ENCODE measurements at places on chromosomes 2 and 18.

DNA sequence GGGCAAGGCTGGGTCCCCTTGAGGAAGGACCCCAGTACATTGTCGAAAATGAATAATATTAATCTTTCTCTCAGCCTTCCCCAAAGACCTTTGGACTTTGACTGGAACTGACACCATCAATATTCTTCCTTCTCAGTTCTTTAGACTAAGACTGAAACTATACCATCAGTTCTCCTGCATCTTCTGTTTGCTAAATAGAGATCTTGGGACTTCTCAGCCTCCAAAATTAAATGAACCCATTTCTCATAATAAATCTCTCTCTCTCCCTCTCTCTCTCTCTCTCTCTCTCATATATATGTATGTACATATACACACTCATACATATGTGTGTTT, 39.7 kb upstream of the VRK2 start:
- DNase-seq, result no peak

GRCh38 chr2:203887677-203888076, 20.1 kb downstream of the CTLA4 start:
- no peak for DNase-seq

GRCh38 chr2:74497777-74498499, 1.5 kb downstream of the LBX2 start:
- DNase-seq, result no peak

DNA sequence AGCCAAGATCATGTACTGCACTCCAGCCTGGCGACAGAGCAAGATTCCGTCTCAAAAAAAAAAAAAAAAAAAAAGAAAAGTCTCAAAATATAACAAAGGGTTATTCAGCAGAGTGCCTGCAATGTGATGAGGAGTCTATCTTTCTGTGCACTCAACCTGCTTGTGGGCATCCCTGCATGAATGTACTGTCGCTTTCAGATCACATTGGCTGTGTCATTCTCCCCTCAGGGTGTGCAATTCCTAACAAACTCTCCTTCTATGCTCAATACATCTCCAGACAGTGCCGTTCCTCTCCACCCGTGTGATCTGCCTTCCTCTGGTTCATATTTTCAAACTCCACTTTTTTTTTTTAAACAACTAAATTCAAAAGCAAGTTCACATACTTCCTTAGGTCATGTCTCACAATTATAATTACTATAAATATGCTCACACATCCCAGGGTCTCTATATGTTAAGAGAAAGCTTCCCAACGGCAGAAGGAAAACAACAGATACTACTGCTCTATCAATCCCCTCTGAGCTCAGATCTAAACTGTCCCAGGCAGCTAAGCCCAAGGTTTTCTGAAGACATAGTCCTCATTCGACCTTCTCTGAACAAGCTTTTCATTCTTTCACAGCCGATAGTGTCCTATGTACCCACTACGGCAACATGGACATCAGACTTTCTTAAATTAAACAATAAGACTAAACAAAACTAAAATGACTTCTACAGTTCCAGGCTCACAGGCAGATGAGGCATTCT, 35.2 kb downstream of the PTMA start:
- DNase-seq, result no peak

- DNase-seq, result no peak
These were observed 487.6 kb downstream of the PIK3C3 start for GRCh38 chr18:42442656-42443055.

- no peak for DNase-seq
These were observed 62.2 kb upstream of the RMP24 start for GRCh38 chr18:35910327-35910726.

DNA sequence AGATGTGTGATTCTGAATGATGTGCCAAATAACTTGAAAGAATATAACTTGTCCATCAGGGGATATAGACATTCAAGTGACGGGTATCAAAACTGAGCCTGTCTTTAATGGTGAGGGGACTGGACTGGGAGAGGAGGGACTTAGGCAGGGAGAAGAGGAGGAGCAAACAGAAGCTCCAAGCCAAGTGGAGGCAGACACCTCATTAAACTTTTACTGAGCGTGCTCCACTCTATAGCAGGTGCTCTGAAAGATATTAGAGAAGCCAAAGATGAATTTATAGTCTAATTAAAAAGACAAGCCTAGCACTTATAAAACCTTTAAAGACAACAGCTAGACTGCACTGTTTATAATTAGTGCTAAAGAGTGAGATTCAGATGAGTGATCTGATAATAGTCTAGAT, 47.7 kb upstream of the SMAD2 start:
- DNase-seq, result no peak

- DNase-seq, result no peak
These were observed 12.9 kb downstream of the IER3IP1 start for GRCh38 chr18:47163241-47163640.

DNA sequence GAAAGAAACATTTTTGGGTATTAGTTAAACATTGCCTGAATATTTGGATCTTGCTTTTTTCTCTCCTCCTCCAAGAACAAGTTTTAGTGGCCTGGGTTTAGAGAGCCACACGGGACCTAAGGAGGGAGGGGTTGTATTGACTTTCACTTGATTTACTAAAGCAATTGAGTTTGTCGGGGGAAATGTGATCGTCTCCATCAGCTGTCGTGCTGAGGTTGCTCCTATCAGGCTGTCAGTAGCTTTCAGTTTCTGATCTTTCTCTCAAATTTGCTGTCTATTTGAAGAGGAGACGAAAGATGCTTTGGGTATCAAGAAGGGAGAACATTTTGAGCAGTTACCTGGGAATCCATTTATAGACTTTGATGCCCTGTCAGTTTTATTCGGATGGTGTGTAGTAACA, 106.0 kb downstream of the SETBP1 start:
- DNase-seq, result no peak

DNA sequence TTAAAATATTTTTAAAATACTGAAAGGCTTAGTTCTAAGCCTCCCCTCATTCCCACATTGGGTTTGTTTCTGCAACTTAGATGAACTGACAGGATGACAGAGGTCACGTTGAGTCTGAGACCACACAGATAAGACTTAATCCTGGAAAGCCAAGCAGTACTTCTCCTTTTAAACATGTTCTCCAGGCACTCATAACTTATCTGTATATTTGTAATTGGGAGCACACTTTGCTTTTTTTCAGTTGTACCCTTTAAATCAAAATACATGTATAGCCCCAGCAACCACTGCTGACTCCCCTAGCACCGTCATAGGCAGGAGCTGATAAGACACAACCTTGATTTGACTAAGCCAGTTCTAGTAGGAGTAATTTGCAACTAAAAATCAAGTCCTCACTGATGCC, 394.8 kb downstream of the PID1 start:
- no peak for DNase-seq

- DNase-seq, result no peak
These were observed 27.4 kb upstream of the MC5R start for GRCh38 chr18:13796515-13796914.

GRCh38 chr2:40511661-40512213, 59.8 kb upstream of the SLC8A1 start:
- no peak for DNase-seq

GRCh38 chr2:197309691-197310231, 819 bp downstream of the ANKRD44 start:
- DNase-seq, result no peak

- DNase-seq, result no peak
These were observed 21.2 kb downstream of the TUBB6 start for GRCh38 chr18:12329125-12329698.

- DNase-seq, result no peak
These were observed 109.0 kb upstream of the EPAS1 start for GRCh38 chr2:46188041-46188716.

DNA sequence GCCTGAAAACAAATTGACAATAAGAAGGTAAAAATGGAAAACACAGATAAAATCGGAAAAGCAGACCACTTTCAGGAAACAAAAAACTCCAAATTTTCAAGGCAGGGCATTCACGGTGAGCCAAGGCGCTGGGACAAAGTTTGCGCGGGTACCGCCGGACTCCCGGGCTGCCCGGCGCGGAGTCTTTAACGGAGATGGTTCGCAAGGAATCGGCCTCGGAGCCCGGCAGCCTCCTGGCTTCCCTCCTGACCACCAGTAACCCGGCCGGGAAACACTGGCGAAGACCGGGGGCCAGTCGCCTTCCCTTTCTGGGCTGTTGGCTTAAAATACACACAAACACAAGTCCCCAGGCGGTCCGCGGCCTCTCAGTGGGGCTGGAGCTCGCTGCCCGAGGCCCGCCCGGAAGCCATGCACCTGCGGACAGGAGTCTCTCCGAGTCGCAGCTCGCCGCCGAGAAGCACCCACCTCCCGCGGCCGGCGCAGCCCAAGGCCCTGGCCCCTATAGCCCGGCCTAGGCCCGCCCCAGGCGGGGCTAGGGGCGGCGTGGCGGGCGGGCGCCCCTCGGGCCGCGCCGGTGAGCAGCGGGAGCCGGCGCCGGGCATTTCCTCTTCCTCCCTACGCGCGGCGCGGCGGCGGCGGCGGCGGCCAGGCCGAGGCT, 622 bp upstream of the KCMF1 start:
- peak; percentile 12 for DNase-seq

DNA sequence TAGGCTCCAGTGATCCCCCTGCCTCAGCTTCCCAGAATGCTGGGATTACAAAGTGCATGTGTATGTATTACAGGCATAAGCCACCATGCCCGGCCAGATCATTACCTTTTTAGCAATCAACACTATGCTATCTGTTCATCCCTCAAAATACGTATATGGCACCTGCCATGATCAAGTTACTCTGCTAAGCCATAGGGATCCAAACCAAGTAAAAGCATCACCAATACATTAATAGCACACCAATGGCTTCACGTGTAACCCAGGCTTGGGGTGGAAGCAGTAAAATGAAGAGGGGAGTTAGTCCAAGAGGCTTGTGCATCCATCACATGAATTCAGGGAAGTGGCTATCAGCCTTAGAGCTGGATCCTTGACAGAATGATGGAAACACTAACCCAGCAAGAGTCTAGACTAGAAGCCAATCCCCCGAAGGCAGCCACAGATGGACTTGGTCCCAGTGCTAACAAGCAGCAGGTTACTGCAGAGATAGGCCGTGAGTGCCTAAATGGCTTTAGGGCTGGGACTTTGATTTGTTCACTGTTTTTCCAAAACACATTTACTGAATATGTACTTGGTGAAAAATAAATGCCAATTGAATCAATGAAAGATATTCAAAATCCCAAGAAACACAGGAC, 11.3 kb downstream of the HDLBP start:
- DNase-seq, result no peak

DNA sequence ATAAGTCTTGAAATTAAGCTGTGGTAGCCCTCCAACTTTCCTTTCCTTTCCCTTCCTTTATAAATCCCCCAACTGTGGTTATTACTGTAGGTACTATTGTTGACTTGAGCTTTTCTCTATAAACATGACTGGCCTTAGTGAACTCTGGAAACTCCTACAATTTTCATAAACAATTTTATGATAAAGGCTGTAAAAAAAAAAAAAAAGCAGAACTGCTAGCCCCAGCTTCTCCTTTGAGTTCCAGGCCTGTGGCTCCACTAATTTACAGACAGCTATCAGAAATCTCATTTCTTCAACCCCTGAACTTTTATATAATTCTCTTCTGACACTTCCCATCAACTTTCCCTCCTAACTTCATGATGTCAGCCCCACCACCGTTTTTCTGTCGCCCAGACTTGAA, 174.3 kb downstream of the IKZF2 start:
- DNase-seq, result no peak

DNA sequence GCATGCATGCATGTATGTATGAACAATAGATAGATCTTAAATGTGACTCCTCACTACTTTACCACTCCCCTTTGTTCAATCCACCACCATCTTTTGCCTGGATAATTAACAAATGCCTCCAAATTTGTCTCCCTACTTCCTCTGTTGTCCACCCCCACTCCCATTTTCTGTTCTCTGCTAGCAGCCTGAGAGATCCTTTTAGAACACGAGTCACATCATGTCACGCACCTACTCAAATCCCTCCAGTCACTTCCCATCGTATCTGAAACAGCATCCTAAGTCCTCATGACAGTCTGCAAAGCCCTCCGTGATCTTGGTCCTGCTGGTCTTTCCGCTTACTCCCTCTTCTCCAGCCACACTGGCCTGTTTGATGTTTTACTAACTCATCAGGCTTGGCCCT, 527.3 kb downstream of the EPHA4 start:
- DNase-seq, result no peak

GRCh38 chr18:72675394-72675793, 131.3 kb upstream of the CBLN2 start:
- DNase-seq, result no peak

DNA sequence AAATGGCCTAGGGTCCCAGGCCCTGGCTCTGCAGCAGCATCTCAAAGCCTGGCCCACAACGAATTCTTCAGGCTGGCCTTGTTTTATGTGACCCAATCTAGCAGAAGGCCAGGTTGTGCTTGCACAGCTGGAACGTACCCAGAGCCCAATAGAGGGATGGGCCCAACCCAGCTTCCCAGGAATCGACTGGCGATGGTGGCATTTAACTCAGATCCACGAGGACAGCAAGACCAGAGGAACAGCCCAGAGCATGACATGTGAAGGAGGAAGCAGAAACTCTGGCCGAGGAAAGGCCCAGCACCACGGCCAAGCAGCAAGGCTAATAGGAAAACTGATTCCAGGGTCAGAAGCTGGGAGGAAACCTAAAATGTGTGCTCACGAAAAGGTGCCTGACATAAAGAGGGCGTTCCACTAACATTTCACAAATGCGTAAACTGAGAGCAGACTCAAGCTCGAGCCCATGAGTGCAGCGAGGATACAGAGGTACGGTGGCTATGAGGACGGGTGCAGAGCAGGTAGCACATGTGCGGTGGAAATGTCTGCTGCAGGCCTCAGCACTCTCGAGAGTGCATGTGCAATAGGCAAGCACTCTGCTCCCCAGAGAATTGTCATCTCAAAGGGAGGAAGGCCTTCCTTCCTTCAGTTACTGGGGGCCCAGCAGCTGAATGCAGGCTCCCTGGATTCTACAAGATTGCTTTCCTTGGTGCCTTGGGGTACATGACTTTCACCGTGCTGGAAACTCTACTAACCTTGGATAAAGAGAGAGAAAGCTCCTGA, 156.9 kb upstream of the GLI2 start:
- DNase-seq, result no peak

DNA sequence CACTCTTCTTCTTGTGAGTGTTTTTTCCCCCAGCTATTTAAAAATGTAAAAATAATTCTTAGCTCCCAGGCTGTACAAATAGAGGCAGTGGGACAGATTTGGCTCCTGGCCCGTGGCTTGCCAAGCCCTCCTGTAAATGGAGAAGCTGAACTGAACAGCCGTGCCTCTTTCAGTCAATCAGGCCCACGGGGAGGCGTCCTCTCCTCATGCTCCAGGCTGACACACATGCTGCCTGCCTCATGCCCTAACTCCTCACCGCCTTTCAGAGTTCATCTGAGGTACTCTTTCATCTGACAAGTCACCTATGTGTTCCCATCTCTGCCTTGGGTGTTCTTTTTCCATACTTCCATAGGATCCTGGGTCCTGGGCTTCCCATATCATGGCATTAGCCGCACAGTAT, 58.9 kb downstream of the BMP10 start:
- DNase-seq, result no peak

Measured in stimulated activated CD4-positive, alpha-beta T cell treated with anti-CD3 and anti-CD28 coated beads, TNF-alpha, amount 100 ng/mL, for 48 hours (primary cell).